ENCODE measurements at places on chromosomes 2 and 18.

DNA sequence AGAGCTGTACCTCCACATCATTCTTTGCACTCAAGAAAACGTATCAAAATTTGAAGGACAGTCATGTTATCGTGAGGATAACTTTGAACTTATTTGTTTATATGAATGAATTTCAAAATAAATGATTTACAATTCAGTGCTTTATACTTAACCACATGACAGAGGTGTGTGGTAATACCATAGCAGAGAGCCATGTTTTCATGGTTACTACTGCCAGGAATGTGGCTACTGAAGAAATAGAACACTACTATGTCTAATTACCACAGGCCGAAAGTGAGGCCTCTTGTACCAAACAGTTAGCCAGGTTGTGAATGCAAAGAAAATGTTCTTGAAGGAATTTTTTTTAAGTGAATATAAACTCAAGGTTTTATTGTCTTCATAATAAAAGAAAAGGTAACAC lies 49.2 kb downstream of the AAK1 start:
- no peak for DNase-seq

GRCh38 chr18:35122586-35123224 lies 81.5 kb downstream of the MAPRE2 start:
- no peak for DNase-seq

- DNase-seq: no peak
Measured at GRCh38 chr18:42271647-42272414, 316.8 kb downstream of the PIK3C3 start.

GRCh38 chr18:79792096-79792987 lies 5.4 kb upstream of the KCNG2 start:
- DNase-seq: no peak

DNA sequence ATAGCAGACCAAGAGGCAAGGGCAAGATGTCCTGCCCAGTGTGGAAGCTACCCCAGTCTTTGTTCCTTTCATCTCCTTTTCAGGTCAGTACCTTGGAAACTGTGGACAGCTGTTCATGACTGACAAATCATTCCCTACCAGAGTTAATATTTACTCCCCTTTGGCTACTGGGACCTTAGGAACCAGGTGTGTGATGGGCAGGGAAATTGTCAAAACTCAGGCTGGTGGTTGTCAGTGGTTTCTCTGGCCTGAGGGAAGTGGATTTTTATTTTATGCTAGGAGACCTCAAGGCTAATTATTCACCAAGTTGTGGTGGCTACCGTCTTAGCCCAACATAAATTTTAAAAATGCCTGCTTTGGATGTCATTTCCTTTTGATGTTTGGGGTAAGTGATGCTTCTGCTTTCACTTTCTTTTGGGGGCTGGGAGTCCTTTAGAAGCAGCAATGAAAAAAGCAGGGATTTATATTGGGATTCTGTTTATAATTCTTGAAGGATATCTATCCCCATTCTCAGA lies 119.3 kb downstream of the SETBP1 start:
- DNase-seq: no peak

DNA sequence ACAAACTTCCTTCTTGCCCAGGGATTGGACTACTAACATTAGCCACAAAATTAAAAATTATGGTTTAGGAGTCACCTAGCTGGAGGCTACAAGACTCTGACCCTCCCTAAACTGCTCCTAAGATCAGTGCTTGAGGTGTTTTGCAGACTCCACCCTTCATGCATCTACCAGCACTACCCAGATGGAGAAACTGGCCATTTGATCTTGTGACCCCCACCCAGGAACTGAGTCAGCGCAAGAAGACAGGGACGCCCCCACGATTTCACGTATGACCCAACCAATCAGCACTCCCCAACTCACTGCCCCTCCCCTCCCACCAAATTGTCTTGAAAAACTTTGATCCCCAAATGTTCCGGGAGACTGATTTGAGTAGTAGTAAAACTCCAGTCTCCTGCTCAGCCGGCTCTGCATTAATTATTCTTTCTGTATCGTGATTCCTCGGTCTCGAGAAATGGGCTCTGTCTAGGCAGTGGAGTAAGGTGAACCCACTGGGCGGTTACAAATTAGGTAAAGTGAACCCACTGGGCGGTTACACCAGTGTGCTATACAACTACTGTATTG lies 40.1 kb upstream of the CCDC88A start:
- no peak for DNase-seq

DNA sequence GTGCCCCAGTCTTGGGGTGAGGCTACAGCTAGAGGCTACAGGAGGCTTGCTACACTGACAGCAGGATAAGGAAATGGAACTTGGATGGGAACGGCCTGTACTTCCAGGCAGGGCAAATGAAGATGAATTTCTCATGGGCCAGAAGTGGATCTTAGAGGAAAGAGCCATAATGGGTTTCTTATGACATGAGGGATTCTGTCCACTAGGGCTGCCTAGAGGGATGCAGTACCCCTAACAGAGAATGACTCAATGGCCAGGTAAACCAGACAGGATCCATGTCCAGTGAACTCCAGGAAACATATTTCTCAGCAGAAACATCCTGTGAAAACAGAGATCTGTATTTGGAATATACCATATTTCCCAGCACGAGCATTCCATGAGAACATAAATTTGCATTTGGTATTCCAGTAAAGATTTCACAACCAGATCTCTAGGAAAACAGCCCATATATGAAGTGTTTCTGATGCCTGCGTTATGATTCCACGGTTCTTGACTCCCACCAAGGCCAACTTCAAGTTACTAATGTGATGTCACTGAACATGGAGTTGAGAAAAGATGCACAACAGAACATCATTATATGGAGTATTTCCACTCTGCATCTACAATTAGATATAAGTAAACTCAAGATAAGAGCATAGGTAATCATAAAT lies 11.5 kb upstream of the SLC35F5 start:
- DNase-seq: no peak

GRCh38 chr2:16120591-16121180 lies 180.3 kb downstream of the MYCN start:
- no peak for DNase-seq

GRCh38 chr2:2597712-2598111 lies 266.6 kb upstream of the MYT1L start:
- no peak for DNase-seq

GRCh38 chr2:240351088-240351741 lies 84.2 kb upstream of the GPC1 start:
- DNase-seq: no peak

DNA sequence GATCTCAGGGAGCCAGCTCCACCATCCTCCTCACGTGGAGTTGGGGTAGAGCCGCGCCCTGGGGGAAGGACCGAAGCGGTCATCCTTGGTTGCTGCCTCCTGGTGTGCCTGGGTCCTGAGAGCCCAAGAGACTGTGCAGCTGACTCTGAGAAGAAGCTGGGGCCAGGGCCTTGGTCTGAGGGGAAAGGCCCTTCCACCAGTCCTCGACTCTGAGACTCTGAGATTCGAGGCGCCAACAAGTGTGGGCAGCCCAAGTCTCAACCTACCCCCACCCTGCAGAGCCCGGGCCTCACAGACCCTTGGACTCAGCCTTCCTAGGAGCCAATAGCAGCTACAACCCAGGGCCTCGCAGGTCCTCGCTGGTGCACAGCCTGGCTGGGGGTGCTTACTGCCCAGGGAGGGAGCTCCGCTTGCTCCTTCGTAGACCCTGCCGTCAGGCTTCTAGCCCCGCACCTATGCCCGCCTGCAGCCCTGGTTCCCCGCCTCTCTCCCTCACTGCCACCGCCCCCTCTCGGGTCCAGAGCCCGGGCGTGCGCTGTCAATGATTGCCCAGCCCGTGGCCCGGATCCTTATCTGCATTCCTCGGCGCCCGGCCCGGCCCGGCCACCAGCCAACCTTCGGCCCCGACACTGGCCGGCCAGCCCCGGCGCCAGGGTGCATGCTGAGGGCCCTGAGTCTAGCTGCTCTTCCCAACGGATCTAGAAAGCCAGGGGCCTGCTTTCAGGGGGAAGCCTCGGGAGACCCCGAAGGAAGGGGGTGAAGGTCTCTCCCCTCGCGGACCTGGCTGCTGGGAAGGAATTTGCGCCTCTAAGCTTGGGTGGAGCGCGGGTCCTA lies 2.0 kb downstream of the IHH start:
- no peak for DNase-seq

DNA sequence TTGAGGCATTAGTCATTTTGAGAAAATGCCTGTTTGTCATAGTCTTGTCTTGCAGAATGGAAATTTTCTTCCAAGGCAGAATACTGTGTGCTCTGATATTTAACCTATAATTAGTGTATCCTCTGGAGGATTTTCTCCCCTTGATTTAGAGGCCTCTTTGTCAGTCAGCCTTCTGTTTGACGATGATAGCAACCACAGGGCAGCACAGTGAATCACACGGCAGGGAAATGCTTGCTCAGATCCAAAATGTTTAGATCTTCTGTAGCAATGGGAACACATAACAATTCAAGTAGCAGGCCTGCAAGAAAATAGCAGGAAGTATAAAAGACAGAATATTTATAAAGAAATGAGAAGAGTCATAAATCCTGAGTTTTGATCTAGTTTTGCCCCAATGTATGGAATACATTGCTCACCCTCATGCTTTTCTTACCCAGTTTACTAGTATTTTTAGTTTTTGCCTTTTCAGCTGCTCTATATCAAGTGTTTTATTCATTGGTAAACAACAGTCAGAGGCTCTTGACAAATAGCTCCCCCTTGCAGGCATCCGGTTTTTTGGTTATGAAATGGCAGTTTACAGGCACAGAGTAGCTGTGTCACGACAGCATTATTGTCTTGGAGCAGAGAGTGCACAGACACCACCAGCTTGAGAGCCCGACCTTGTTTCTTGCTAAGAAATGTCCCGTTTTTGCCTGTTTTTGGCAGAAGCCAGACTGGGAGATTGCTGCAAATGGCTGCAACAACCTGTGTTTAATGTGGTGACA lies 185.1 kb downstream of the MYO3B start:
- DNase-seq: no peak

- DNase-seq: no peak
Measured at GRCh38 chr2:57516698-57517340, 529.8 kb upstream of the VRK2 start.

- no peak for DNase-seq
Measured at GRCh38 chr2:50863856-50864255, 168.1 kb downstream of the NRXN1 start.

- DNase-seq: no peak
Measured at GRCh38 chr18:50410894-50411293, 36.0 kb downstream of the SKA1 start.

DNA sequence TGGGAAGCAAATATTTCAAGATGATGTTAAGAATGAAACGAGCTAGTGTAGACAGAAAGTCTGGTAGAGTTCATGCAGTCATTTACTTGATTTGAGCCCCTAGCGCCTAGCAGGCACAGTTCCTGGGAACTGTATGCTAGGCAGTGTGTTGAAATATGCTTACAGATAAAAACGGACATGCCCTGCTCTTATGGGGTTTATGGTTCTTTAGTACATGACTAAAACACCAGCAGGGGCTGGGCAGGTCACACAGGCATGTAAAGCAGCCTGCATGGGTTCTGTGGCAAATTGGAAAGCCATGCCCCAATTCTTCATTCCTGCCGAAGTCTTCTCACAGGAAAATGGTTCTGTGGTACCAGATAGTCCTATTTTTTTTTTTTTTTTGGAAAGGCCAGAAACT lies 27.3 kb upstream of the MGAT5 start:
- no peak for DNase-seq

GRCh38 chr18:67577386-67577785 lies 60.9 kb upstream of the DSEL start:
- DNase-seq: no peak

GRCh38 chr2:104563398-104563996 lies 290.4 kb upstream of the POU3F3 start:
- no peak for DNase-seq

DNA sequence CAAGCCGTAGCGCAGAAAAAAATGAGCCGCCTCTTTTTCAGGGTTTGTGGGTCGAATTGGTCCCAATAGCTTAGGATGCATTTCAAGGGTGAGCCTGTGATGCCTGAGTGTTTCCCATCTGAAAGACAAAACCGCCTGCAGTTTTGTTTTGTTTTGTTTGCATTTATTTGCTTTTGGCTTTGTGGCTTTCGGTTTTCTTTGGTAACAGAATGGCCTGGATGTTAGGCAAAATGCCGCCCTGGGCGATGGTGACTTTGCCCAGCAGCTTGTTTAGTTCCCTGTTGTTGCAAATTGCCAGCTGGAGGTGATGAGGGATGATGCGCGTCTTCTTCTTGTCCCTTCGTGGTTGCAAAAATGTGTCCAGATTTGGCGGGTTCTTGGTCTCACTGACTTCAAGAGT lies 109.4 kb downstream of the LTBP1 start:
- DNase-seq: no peak

- DNase-seq: no peak
Measured at GRCh38 chr2:218708086-218708485, 2.5 kb upstream of the TTLL4 start.

DNA sequence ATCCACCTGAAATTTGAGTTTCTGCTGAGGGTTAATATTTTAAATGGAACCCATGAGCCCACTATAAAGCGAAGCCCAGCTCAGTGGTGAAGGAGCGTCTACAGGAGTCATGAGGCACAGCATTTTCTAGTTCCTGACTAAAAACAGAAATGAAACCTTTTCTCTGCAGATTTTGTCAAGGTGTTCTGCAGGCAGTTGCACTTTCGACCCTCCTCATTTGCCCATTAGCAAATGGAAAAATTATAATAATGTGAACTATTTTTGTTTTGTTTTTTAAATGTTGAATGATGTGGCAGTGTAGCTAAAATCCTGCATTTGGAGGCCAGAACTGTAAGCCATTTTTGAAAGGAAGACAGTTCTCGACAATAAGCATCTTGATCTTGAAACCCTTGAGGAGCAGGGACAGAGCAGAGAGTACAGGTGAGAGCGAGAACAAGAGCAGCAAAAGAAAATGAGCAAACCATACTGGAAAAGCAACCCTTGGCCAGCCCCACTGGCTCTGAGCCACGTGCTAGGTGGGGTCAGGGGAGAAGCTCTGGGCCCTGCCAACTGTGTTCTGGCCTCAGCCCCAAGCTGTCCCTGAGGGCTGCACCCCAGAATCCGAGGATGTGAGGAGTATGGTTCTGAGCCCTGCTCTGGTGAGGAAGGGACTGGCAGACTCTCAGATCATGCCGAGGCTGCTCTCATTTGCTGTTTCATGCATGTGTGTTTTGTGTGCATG lies 26.4 kb upstream of the COPS8 start:
- no peak for DNase-seq

GRCh38 chr2:149427387-149427786 lies 97.0 kb downstream of the LYPD6 start:
- DNase-seq: no peak

- no peak for DNase-seq
Measured at GRCh38 chr18:26543373-26543772, 5.0 kb downstream of the KCTD1 start.

GRCh38 chr2:240405133-240405532 lies 30.3 kb upstream of the GPC1 start:
- no peak for DNase-seq

DNA sequence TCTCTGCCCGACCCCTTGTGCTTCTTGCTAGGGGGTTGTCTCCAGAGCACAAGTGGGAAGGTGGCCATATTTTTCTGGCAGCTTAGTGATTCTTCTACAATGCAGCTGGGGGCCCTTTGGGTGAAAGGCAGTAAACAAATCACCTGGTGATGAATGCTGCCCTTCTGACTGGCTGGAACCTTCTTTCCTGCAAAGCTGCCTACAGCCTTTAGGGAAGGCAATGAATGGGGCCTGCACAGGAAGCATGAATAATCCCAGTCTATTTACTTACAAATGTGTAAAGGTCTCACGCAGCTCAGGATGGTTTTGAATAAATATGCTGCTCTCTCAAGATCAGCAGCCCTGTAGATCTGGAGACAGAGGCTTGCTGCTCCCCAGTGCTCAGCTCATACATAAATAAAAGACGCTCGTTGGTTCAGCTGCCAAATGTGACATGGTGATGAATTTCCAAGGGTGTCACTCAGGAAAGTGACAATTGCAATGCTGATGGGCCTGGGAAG lies 289.2 kb downstream of the TDRD15 start:
- no peak for DNase-seq
